Activated CD4-positive, alpha-beta T cell treated with anti-CD3 and anti-CD28 coated beads for 36 hours (primary cell): ENCODE measurements at places on chromosomes 7 and 10. TPM values are rescaled to one million over a fixed set of nuclear protein-coding genes. Genes with fewer than 3 reads are reported as not detected.
A peak's percentile ranks its signal among the peaks of the same experiment; 100 is the strongest.

TEX47 gene
- total RNA-seq = not detected

PIP gene
- total RNA-seq = not detected

CALML3 gene
- not detected for total RNA-seq

SGCE gene
- 1.1 TPM for total RNA-seq

ITPRID1 gene
- not detected for total RNA-seq

BLNK gene
- not detected for total RNA-seq

OR6B1 gene
- total RNA-seq = not detected

AKR1C4 gene
- not detected for total RNA-seq

SLC39A12 gene
- not detected for total RNA-seq

TFEC gene
- total RNA-seq = not detected

DNA sequence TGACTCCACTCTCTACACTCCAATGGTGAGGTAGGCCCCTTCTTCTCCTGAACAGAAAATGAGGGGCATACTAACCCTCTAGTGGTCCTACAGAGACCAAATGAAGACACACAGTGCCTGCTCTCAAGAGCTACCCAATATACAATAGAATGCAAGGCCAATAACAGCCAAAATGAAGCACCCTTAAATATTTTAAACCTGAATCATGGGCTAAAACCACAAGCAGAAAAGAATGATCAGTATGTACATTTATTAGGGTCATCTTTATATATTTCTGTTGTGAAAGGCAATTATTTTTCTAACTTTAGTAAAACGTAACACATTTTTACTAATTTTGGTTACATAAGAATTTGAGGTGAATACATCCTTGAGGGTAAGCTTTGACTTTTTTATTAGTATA, 49.9 kb upstream of the COL1A2 start:
- no peak for DNase-seq

- DNase-seq = no peak
Measured at GRCh38 chr10:45421221-45422097, 47.4 kb downstream of the ALOX5 start.

- DNase-seq = no peak
Measured at GRCh38 chr7:32119790-32120196, 49.6 kb upstream of the PDE1C start.

GRCh38 chr10:89887830-89888229, 186.4 kb downstream of the KIF20B start:
- DNase-seq = no peak

DNA sequence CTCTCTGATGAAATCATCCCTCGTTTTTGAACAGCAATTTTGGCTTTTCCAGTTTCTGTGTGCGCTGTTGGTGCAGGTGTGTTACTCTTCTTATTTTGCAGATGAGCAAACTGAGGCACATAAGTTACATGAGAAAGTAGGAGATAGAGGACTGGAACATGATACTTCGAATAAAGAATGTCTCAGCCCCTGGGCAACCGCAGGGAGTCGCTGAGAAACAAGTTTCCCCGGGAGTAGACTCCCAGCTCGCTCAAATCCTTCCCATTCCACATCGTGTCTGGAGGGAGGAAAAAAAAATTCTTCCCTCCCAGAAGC, 18.0 kb downstream of the MXI1 start:
- DNase-seq = no peak

DNA sequence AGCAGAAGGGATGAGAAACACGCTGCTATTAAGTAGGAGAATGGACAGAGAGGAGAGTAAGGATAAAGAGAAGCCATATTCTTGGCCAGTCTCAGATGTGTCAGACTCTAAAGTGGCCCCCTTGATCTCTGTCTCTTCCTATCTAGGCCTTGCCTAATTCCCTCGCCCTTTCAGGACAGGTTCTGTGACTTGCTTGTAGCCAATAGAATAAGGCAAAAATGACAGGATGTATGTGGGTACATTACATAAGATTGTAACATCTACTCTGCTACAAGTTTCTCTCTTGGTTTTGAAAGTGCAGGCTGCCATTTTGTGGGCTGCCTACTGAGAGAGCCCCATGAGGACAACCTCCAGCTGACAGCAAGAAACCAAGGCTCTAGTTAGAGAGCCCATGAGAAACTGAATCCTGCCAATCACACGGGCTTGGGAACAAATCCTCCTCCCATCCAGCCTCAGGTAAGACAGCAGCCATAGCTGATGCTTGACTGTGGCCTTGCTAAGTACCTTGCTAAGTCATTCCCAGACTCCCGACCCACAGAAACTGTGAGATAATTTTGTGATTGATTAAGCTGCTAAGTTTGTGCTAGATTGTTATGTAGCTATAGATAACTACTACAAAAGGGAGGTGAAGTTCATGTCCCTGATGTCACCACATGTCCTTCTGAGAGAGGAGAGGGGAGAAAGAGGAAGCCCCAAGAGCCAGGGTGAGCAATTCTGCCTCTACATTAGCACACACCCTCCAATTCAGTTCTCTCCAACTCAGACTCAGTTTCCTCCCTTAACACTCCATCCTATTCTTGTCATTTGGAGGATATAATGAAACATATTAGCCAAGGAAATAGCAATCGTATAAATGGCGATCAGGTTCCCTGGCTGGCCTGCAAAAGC, 185.5 kb downstream of the SGMS1 start:
- no peak for DNase-seq

GRCh38 chr10:60778971-60779796, 906 bp downstream of the CDK1 start:
- no peak for DNase-seq

- peak; percentile 24 for DNase-seq
Measured at GRCh38 chr10:102431452-102432124, 786 bp downstream of the CUEDC2 start.

GRCh38 chr7:12913002-12913401, 225.6 kb downstream of the ARL4A start:
- no peak for DNase-seq

DNA sequence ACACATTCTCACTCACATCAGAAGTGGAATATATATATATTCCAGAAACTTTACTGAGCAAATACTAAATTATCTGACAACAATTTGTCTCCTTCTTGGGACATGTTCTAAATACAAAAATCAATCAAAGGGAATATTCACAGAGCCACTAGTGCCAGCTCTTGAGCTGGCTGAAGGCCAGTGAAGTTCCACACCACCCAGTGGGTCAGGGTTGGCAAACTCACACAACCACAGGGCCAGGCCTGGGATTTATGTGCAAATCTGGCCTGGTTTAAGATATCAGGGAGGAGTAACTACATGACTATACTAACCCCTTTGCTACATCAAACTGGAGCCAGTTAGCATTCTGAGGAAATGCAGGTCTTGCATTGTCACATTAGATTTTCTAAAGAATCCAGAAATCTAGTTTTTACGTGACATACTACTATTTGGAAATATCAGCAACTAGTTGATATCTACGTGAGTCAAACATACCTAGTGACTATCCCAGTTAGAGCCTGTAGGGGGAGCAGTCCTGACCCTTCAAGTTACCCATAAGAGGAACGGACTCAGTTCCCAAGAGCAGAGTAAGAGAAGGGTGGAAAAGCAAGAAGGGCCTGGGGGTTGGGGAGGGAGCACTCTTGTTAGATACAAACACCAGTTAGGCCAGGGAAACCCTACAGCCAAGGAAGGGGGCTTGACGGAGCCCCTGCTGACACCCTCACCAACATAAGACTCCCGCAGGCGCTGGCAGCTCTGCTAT, 600.4 kb downstream of the KCNMA1 start:
- no peak for DNase-seq
